SK-MEL-5 (cell line): ENCODE measurements at places on chromosomes 5 and 9. TPM values are rescaled to one million over a fixed set of nuclear protein-coding genes. Genes with fewer than 3 reads are reported as not detected.

DNA sequence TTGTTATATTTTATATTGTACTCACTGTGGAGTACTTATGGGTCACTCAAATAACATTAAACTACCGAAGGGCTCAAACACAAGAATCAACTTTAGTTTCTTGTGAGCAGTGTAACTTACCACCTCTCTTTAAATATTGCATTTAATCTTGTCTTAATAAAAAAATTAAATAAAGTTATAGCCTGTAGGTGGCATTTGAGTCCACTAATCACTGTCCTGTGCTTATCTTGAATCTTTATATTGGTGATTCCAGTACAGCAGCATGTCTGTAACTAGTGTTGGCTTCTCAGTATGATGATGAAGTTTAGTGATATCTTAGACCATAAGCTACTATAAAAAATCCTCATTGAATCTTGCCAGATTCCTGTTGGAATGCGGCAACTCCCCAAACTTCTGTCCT lies 313.8 kb downstream of the FAM170A start:
- DNase-seq: peak; percentile 33

OLFML2A gene
- total RNA-seq: 0.51 and 0.90 TPM in 2 replicates

IL31RA gene
- not detected in 2 replicates for total RNA-seq

DNA sequence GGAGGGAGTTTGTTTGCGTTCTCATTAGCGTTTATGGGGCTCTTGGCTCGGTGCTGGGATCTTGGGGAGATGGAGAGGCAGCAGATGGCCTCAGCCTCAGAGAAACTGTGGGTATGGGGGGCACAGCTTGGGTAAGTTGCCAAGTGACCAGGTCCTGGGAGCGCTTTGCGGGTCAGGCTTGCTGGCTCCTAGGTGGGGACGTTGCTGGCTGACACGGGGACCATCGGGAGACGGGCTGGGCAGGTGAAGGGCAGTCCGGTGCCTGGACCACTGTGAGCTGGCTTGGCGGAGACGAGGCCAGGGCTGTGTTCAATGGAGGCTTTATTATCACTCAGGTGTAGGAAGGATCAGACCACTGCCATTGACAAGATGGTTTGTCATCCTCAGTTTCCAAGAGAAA lies 30.0 kb downstream of the FGD3 start:
- DNase-seq: no peak

DNA sequence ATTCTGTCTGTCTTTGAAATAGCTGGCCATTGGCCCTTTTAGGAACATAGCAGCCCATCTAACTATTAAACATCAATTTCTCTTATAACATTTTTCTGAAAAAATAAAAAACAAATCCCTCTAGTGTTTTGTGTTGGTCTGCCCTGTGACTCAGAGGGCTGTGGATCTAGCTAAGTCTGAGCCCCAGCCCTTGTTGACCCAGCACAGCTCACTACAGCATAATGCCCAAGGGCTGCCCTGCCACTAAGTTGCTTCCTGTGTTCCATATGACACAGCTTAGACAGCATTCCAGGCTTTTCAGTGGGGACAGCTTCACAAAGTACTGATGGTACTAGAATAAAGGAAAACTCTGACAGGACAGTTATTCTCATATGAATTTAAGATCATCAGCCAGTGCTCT lies 136.0 kb downstream of the SCAMP1 start:
- DNase-seq: no peak

GRCh38 chr5:14286574-14287421 lies 143.7 kb downstream of the TRIO start:
- no peak for DNase-seq

FASTKD3 gene
- 33.6 and 35.1 TPM in 2 replicates for total RNA-seq

DNA sequence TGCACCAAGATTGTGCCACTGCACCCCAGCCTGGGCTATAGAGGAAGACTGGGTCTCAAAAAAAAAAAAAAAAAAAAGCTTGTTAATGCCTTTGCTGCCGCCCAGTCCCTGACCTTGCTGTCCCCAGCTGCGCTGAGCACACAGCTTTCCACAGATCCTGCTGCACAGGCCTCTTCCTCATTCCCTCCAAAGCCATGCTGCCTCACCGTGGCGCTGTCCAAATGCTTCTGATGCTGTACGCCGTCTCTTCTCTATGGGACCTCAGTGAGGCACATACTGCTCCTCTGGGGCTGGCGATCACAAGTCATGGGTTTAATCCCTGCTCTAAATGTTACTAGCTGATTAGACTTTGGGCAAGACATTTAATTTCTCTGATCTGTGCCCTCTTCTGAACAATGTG lies 234.1 kb downstream of the FBXL7 start:
- DNase-seq: peak; percentile 62

DNA sequence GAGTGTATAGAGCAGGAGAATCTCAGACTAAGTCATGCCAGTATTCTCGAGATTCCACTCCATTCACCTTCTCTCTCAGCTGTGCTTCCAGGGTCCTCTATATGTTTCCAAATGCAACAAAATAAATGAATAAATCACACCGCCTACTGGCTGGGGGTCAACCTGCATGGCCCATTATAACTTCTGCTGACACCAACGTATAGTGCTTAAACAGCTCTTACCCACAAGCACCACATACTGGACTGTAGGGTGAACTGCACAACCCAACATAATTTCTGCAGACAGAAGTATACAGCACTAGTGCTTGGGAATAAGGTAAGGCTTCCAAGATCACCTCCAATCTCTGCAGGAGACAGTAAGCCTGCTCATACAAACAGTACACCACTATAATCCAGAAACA lies 33.1 kb upstream of the HTR4 start:
- DNase-seq: peak; percentile 82

CER1 gene
- not detected in 2 replicates for total RNA-seq

GRCh38 chr9:100445161-100445902 lies 18.4 kb downstream of the MSANTD3 start:
- no peak for DNase-seq

GRCh38 chr9:98603821-98604383 lies 104.8 kb downstream of the GABBR2 start:
- DNase-seq: no peak

- no peak for DNase-seq
These were observed 213.4 kb downstream of the PRR16 start for GRCh38 chr5:120677481-120677880.

IFNK gene
- not detected in 2 replicates for total RNA-seq

CCDC192 gene
- total RNA-seq: not detected in 2 replicates

GRCh38 chr5:156896546-156896945 lies 46.5 kb downstream of the PPP1R2B start:
- no peak for DNase-seq

DNA sequence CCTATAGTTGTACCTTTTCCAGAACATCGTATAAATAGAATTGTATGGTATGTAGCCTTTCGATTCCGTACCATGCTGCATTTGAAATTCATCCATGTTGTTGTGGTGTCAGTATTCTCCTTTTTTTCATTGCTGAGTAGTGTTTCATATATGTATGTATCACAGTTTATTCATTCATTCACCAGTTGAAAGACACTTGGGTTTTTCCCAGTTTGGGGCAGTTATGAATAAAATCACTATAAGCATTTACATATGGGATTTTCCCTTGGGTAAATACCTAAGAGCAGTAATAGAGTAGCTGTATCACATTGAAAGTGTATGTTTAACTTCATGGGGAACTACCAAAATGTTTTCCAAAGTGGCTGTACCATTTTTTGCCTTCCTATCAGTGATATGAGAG lies 16.1 kb upstream of the FKTN start:
- no peak for DNase-seq

PSAT1 gene
- 239 and 261 TPM in 2 replicates for total RNA-seq

DNA sequence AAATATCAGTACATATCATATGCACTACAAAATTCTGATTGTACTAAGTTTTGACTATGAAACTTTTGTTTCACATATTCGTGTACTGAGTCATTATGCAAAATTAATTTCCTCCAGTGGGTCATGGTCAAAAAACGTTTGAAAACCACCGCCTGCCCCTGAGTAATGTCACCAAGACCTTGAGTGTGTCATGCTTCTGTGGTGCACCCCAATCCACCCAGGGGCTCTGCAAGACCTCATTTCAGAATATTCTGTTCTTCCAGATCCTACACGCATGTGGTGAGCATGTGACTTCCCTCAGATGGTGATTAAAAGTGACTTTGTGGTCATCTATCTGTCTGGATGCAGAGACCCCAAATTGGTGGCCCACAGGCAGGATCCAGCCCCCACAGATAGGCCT lies 31.0 kb downstream of the ABLIM3 start:
- no peak for DNase-seq

DNA sequence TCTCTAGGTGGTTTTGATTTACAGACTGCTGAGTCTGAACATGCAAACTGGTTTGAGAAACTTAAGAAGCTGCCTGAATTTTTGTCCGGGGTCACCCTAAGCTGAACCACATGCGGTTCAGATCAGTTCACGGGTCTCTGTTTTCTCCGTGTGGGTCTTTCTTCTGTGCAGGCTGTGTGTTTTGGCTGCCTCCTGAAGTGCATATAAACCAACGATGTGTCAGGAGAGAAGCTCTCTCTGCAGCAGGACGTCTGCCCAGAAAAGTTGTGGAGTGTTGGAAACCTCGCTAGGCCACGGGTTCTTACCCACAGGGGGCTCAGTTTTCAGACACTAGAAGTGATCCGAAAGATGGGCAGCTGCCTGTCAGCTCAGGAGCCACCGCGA lies 364.2 kb downstream of the IRX2 start:
- DNase-seq: no peak

- DNase-seq: peak; percentile 12
These were observed 561.3 kb upstream of the WWC1 start for GRCh38 chr5:167730121-167730520.

- DNase-seq: no peak
These were observed 17.2 kb upstream of the TENT2 start for GRCh38 chr5:79595086-79595485.

SLC6A18 gene
- not detected in 2 replicates for total RNA-seq

SLCO6A1 gene
- not detected in 2 replicates for total RNA-seq

PCDHGA2 gene
- 1.7 and 2.0 TPM in 2 replicates for total RNA-seq

- DNase-seq: no peak
These were observed 90.6 kb upstream of the SLC25A48 start for GRCh38 chr5:135743705-135744411.

- no peak for DNase-seq
These were observed 167.5 kb downstream of the TTC39B start for GRCh38 chr9:15139469-15139868.

DNA sequence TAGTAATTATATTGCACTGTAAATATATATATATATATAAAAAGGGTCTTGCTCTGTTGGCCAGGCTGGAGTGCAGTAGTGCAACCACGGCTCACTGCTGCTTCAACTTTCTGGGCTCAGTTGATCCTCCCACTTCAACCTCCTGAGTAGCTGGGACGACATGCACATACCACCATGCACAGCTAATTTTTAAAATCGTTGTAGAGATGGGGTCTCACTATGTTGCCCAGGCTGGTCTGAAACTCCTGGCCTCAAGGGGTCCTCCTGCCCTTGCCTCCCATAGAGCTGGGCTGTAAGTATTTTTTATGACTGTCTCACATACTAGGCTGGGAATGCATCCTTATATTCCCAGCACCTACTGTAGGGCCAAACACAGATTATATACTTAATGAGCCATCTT lies 11.9 kb downstream of the PSMD5 start:
- no peak for DNase-seq

DNA sequence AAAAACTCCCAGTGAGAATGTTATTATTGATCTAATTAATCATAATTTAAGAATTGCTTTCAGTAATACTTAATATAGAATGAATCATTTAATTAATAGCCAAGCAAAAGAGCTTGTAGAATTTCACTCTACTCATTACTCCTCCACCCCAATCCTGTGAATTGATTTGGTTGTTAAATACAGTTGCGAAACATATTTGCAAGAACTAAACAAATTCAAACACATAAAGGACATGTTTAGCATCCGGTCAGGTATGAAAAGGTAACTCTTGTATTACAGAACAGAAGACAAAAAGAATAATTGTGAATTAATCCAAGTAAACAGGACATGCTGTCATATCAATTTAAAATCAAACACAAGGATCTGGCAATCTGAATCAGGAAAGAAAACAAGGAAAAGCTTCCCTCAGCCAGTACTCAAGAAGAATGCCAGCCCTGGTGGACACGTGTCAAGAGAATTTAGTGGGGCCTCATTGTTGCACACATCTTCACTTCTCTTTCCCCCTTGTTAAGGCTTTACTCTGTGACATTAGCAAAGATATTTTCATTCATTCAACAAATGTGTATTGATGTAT lies 89.4 kb upstream of the SLC12A2 start:
- no peak for DNase-seq

PCDHB2 gene
- total RNA-seq: 0.95 and 1.8 TPM in 2 replicates

MUSK gene
- total RNA-seq: not detected in 2 replicates

NACC2 gene
- 38.2 and 38.7 TPM in 2 replicates for total RNA-seq

DNA sequence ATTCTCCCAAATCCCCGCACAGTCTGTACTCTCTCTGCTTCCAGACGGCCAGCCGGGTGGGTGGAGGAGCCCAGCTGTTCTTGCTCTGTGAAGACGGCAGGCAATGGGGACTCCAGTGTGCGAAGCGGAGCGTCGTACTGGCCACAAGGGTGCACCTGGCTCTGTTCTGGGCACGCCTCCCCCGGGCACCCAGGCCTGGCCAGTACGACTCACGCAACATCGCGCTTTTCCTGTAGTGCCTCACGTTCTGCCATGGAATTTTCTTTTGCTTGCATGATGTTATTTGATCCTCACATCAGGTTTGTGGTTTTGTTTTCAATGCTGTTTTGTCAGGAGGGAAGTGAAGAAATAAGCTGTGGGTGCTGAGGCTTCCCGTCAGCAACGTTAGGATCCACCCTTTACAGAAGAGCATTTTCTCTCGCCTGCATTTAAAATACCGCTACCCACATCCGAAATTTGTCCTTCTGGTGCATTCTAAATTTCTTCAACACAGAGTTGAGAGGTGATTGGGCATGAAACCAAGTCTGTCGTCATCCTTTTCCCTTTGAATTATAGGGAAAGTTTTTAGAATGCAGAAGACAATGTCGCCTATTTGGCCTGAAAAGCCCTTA lies 311.7 kb downstream of the TRIM36 start:
- peak; percentile 28 for DNase-seq

DNA sequence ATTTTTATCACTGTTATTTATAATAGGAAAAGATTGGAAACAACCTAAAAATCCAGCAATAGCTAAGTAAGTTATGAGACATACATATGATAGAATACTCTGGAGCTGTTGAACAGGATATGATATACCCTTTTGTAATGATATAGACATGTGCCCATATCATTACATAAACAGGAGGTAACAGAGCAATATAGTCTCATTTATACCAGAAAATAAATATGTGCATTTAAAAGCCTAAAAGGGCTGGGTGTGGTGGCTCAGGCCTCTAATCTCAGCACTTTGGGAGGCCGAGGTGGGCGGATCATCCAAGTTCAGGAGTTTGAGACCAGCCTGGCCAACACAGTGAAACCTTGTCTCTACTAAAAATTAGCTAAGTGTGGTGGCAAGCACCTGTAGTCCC lies 2.3 kb upstream of the FABP6 start:
- no peak for DNase-seq

DNA sequence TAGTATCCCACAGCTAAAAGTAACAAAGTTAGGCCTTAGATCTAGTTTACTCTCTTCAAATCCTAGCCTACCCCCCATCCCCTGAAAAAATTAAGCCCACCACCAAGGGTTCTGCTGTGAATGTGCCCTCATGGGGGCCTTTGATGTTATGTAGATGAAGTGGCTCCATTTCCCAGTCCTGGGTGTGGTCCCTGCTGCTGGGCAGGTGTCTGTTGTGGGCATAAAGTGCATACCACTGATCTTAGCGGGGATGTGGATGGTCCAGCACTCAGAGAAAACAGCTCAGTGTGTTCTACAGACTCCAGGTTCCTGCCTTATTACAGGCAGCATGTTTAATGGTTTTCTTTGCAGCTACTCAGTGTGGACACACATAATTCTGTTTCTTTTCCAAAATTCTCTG lies 1.9 kb downstream of the PCBD2 start:
- DNase-seq: no peak

- DNase-seq: no peak
These were observed 222.9 kb upstream of the EFNA5 start for GRCh38 chr5:107893642-107894041.

DIRAS2 gene
- total RNA-seq: not detected in 2 replicates

SOX30 gene
- total RNA-seq: not detected in 2 replicates
